GM20000 (cell line): ENCODE measurements at places on chromosomes 2 and 18.
A peak's percentile ranks its signal among the peaks of the same experiment; 100 is the strongest.

DNA sequence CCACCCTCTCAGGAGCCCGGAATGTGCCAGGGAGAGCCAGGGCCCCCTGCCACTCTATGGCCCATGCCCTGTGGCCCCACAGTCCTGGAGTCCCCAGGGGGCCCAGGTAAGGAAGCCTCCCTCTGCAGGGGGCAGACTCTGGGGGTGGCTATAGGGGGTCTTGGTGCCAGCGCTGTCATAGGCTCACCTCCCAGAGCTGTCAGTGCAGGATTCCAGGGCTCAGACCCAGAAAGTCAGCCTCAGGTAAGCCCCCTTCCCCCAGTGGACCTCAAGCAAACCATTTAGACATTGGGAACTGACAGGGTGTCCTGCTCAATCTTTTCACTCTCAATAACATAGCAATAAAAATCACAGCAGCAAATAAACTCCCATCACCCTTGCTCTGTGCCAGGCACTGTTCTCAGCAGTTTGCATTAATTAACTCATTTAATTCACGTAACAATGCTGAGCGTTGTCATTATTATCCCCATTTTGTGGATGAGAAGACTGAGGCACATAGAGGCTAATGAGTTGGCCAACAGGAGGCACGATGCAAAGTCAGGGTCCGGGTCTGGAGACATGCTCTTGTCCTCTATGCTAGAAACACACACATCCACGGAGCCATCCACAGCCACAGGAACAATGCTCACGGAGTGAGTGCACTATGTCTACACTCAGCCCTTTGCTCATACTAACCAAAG is 79.6 kb downstream of the TNS1 start:
- DNase-seq: no peak

GRCh38 chr2:121558329-121558728 is 27.6 kb downstream of the RNU4ATAC start:
- DNase-seq: no peak

GRCh38 chr2:189581354-189582139 is 961 bp upstream of the SLC40A1 start:
- peak; percentile 28 for DNase-seq

DNA sequence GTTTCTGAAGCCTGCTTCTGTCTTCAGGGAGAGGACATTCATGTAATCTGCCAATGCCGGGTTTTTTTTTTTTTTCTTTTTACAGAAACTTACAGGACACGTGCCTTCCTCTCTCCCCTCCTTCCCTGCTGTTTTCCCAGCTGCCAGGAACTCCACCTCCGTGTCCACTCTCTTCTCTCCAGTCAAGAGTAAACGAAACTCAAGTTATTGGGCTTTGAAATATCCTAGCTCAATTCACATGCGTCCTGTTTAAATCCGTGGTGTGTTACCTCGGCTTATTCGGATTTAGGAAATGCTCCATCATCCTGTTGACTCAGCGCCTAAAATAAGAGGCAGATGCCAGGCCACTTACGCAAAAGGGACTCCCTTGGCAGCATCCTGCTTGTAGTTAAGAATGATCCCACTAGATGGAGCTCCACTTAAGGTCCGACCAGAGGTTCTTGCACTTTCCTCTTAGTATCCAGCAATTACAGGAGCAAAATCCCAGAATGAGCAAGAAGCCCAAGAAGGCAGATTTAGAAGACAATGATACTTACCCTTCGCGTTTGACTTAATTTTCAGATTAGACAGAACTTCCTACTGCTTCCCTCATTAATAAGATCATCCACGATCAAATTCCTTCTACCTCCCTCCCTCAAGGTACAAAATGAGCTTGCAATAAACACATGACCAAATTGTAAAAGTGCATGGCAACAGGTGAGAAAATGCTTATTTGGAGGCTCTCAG is 97.2 kb upstream of the ZCCHC2 start:
- peak; percentile 55 for DNase-seq

- no peak for DNase-seq
Observed at GRCh38 chr18:9153256-9153655, 16.7 kb downstream of the ANKRD12 start.

DNA sequence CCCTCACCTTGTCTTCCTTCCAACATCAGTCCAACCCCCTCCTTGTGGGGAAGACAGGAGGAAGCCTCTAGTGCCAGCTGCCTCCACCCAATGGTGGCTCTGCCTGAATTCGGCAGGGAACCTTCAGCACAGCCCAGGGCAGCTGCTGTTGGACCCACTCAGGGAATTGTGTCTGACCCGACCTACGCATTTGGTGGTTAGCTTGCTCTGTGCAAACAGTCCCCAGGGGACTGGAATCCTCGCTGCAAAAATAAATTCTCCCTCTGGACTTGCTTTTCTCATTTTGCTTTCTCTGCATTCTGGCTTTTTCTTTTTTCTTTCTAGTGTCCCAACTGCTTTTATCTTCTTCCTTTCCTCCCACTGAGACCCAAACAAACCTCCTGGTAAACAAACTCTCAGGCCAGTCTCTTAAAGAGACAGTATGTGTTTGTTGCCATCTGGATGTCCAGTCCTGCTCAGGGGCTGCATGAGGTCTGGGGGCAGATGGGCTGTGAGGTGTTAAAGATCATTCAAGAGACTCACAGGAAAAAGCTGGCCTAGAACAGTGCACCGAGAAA is 137.7 kb upstream of the HAAO start:
- no peak for DNase-seq

- DNase-seq: no peak
Observed at GRCh38 chr2:82893190-82893589, 1565.9 kb downstream of the SUCLG1 start.

DNA sequence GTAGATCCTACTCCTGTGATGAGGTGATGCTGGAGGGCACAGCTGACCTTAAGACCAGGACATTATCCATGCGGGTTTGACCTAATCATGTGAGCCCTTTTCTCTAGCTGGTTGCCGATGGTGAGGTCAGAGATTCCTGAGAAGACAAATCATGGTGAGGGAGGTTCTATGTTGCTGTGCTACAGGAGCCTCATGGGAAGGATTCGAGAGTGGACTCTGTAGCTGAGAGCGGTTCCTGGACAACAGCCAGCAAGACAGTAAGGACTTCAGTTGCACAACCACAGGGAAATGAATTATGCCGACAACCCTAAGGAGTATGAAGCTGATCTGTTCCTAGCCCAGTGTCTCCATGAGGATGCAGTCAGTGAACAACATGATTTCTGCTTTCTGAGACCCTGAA is 80.4 kb downstream of the EPB41L3 start:
- DNase-seq: no peak

DNA sequence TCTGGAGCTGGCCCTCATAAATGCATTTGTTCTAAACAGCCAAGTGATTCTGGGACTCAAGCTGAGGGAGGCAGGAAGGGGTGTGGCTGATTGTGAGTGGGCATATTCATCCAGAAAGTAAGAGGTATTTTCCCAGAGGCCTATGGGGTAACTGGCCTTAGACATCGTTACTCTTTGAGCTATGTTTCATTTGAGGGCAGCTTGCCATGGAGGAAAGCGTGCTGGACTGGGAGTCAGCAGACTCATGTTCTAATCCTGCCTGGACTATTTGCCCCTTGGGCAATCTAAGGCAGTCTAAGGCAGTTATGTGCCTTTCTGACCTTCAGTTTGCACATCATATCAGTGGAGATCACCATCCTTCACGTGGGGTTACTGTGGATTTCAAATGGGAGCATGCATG is 93.5 kb upstream of the SLC14A2 start:
- peak; percentile 19 for DNase-seq

- no peak for DNase-seq
Observed at GRCh38 chr18:57585855-57586250, 649 bp downstream of the FECH start.

- no peak for DNase-seq
Observed at GRCh38 chr2:134446383-134447017, 192.6 kb downstream of the MGAT5 start.

- peak; percentile 56 for DNase-seq
Observed at GRCh38 chr18:58687871-58688308, 16.6 kb downstream of the MALT1 start.

DNA sequence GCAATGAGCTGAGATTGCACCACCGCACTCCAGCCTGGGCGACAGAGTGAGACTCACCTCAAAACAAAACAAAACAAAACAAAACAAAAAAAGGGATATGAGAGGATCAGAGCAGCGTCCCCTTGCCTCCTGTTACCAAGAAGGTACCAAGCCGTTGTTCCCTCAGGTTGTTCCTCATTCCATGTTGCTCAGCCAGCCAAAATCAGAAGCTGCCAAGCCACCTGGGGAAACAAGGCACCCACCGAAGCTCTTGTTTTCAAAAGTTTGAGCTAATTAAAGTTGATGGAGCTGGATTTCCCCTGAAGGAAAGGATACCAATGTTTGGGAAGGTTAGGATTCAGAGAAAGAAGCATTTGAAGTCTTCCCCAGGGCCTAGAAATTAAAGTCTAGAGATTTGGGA is 21.8 kb upstream of the STEAP3 start:
- DNase-seq: no peak

- peak; percentile 25 for DNase-seq
Observed at GRCh38 chr2:63052411-63053080, 1.9 kb downstream of the OTX1 start.

DNA sequence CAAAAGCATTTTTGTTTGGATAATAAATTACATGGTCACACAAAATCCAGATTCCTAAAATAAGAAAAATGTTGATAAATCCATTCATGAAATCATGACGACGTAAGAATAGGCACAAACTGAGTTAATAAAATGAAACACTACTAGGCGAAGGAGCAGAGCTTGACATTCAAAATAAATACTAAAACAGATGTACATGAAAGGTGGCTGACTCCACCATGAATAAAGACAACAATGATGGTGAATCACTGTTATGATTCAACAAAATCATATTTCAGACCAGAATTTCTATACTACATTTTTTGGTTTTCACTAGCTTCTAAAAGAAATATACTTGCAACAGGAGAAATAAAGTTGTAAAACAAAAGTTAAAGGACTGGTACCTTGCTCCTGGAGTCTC is 122.0 kb upstream of the RNU4ATAC start:
- no peak for DNase-seq

GRCh38 chr2:32479993-32480392 is 123.2 kb downstream of the BIRC6 start:
- DNase-seq: no peak

- DNase-seq: no peak
Observed at GRCh38 chr2:28619213-28620196, 123.6 kb downstream of the PLB1 start.

DNA sequence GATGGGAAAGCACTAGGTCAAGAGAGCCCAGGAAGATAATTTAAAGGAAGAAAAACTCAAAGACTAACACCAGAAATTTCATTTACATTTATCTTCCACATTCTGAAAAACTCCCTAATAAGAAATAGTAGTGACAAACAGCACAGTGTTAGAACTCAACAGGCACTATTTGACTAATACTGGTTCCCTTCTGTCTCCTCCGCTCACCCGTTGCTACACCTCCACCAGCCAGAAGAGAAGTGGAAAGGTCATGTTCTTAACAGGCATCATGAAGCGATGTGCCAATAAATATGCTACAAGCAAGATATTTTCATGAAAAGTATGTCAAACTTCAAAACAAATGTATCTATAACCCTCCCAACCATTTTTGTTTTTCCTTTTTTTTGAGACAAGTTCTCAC is 5.7 kb downstream of the ROCK1 start:
- DNase-seq: no peak

DNA sequence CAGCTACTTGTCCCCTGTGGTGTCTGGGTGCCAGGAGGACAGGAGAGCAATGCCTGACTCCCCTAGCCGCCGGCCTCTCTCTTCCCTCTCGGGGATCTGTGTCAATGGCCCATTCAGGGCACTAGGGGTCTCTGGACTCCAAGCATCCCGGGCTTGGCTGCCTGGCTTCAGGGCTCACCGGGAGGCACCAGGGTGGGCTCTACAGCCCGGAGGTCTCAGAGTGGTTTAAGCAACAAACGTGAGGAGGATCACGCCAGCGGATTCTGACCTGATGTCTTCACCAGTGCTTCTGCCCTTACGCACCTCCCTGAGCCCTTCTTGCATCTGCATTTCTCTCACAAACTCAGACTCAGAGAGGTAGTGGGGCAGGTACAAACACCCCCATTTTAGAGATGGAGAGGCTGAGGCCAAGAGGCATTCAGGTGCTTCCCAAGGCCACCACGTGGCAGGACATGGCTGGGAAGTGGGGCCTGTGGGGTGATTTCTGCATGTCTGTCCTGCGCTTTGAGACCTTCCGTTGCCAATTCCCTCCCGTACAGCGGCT is 243.0 kb downstream of the CELF4 start:
- peak; percentile 58 for DNase-seq

GRCh38 chr2:14706201-14706600 is 73.7 kb downstream of the LRATD1 start:
- no peak for DNase-seq

GRCh38 chr2:18474700-18475099 is 85.8 kb downstream of the RDH14 start:
- no peak for DNase-seq

DNA sequence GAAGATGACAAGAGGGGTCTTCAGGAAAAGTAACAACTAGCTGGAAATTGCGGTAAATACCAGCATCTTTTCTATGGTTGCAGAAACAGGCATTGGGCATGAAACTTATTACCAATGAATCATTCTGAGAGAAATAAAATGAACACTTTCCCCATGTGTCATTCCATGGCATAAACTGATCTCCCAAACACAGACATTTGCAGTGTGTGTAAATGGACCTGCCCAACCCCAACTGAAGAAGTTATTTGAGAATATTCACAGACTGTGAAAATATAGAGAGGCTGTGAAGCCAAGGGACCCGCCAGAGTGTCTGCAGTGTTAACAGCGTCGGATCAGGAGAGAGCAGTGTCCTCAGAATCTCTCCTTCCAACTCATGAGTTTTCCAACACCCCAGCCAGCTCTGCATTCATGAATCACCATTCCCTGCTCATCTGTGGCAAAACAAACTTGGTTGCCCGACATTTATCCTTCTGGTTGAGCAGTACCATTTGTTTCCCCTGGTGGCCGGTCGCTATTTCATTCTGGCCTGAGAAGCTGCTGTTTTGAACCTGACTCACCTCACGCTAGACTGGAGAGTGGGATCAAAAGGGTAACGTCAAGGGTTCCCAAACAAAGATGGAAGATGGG is 238.4 kb downstream of the PID1 start:
- no peak for DNase-seq

DNA sequence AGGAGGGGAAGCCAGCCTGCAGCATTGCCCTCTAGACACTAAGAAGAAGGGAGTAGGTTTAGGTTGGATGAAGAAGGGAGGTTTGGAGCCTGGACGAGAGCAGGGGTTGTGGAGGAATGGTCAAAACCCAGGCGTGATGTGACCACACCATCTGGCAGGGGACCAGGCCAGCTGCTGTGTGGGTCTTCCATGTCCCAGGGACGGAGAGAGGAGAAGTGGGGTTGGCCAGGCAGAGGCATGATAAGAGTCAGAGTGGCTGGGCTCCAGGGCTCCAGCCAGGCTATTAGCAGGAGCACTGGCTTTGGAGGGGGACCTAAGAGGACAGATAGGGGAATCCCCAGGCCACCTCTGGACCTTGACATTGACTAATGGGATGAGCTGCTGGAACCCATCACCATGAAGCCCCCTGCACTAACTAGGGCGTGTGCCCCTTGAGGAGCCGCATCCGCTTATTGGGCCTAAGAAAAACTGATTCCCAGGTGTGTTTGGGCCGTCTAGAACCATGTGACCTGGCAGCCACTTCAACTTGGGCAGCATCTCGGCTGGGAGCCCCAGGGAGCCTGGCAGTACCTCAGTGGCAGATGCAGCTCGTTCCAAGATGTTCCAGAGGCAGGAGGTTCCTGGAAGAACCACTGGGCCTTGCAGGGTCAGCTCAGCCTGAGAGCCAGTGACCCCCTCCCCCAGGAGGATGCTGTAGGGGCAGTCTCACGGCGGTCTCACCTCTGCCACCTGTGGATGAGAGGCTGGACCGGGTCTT is 235.1 kb downstream of the AGAP1 start:
- no peak for DNase-seq
